ENCODE measurements at places on chromosomes 3 and 15. TPM values are rescaled to one million over a fixed set of nuclear protein-coding genes. Genes with fewer than 3 reads are reported as not detected.

Gene GRK7
- total RNA-seq: not detected

Gene PLA2G4B
- total RNA-seq: 0.49 TPM

Gene ARHGEF26
- 2.0 TPM for total RNA-seq

Gene GPR171
- not detected for total RNA-seq

Gene CDV3
- 127 TPM for total RNA-seq

Gene CHRM5
- total RNA-seq: not detected
